Right cardiac atrium (tissue), 5 donors: ENCODE measurements at places on chromosomes 7 and 10. TPM values are rescaled to one million over a fixed set of nuclear protein-coding genes. Genes with fewer than 3 reads are reported as not detected.

DNA sequence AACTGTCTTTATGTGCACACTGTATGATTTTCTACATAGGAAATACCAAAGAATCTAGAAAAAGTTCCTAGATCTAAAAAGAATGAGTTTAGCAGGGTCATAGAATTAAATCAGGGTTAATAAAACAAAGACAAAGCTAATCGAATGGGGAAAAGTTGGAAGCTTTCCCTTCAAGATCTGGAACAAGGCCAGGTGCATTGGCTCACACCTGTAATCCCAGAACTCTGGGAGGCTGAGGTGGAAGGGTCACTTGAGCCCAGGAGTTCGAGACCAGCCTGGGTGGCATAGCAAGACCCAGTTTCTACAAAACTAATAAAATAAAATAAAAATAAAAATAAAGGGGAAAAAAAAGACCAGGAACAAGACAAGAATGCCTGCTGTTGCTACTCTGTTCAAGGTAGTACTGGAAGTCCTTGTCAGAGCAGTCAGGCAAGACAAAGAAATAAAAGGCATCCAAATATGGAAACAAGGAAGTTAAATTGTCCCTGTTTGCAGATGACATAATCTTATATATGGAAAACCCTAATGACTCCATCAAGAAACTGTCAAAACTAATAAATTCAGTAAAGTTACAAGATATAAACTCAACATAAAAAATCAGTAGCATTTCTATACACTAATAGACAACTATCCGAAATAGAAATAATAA lies 76.1 kb upstream of the RHEB start:
- no peak for DNase-seq

GRCh38 chr7:96236198-96237039 lies 85.5 kb downstream of the SLC25A13 start:
- DNase-seq = peak; percentile 61

- no peak for DNase-seq
Observed at GRCh38 chr7:29793507-29793906, 12.8 kb upstream of the WIPF3 start.

DNA sequence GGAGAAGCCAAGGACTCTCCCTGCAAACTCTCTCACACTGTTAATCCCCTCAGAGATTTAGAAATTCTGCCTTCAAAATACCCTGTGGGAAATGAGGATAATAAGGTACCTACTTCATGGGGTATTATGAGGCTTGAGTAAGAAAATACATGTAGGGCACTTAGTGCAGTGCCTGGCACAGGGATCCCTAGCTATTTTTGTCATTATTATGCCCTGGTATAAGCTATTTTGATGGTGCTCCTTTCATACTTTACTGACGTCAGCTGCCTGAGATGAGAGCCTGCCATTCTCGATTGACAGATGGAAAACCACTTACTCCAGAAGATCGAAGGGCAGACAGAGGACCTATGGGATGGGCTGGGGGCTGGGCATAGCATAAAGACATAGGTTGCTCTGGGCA lies 30.1 kb downstream of the MKX start:
- DNase-seq = no peak

The SPDYE16 gene
- 0.09 TPM for polyA plus RNA-seq

The CRYGN gene
- polyA plus RNA-seq = 0.07 TPM

GRCh38 chr10:72593963-72594362 lies 31.9 kb downstream of the MICU1 start:
- DNase-seq = no peak

GRCh38 chr7:127953423-127954356 lies 77.5 kb downstream of the LRRC4 start:
- DNase-seq = no peak

The GIMAP1 gene
- 7.8 TPM for polyA plus RNA-seq

GRCh38 chr7:8022628-8023027 lies 54.0 kb downstream of the GLCCI1 start:
- DNase-seq = no peak

DNA sequence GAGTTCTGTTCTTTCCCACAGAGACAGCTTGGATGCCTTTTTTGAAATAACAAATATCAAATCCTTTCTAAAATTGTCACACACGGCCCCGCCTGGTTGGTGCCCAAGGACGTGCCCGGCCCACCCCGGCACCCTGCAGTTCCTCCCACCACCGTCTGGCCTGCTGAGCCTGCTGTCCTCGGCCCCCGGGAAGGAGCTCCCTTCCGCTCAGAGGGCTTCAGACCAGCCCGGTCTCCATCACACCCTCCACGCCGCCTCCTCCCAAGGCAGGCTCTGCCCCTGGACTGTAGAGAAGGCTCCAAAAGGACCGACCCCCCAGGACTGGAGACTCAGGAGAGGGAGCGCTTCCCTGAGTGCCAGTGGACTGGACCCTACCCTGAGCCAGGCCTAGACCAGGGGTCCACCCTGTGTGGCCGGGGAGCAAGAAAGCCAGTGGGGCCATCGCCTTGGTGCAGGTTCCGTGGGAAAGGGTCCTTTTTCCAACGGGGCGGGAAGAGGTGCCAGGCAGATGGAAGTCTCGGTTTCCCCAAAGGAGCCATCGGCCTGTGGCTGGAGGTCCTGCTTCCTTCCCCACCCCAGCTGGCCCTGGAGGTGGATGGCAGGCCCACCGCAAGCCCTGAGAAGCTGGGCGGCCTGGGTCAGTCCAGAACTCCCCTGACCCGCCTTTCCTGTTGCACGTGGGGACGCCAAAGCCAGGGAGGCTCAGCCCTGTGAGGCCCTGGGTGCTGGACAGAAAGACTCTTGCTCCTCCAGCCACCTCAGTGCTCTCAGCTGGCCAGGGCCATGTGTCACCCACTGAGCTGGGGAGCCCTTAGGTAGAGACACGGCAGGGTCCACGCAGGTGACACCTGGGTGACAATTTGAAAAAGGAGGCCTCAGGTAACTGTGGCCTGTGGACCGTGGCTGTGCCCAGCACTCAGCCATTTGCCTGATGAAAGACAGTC lies 69.8 kb downstream of the PWWP2B start:
- peak; percentile 62 for DNase-seq

DNA sequence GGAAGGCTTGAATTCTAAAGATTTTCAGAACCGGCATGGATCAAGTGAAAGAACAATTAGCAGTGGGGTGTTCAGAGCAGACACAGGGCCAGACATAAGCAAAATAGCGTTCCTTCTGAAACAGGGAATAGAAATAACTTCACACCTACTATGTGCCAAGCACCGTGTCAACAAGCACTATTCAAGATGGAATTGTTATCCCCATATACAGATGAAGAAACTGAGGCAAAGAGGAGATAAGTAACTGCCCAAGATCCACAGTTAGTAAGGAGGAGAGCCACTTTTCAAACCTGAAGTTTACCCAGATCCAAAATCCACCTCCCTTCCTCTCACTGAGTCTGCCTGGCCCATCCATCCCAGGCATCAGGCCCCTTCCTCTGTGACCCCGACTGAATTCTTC lies 73.6 kb upstream of the PIK3CG start:
- no peak for DNase-seq

The ADAM12 gene
- 0.14 TPM for polyA plus RNA-seq

The PNLIP gene
- polyA plus RNA-seq = not detected

DNA sequence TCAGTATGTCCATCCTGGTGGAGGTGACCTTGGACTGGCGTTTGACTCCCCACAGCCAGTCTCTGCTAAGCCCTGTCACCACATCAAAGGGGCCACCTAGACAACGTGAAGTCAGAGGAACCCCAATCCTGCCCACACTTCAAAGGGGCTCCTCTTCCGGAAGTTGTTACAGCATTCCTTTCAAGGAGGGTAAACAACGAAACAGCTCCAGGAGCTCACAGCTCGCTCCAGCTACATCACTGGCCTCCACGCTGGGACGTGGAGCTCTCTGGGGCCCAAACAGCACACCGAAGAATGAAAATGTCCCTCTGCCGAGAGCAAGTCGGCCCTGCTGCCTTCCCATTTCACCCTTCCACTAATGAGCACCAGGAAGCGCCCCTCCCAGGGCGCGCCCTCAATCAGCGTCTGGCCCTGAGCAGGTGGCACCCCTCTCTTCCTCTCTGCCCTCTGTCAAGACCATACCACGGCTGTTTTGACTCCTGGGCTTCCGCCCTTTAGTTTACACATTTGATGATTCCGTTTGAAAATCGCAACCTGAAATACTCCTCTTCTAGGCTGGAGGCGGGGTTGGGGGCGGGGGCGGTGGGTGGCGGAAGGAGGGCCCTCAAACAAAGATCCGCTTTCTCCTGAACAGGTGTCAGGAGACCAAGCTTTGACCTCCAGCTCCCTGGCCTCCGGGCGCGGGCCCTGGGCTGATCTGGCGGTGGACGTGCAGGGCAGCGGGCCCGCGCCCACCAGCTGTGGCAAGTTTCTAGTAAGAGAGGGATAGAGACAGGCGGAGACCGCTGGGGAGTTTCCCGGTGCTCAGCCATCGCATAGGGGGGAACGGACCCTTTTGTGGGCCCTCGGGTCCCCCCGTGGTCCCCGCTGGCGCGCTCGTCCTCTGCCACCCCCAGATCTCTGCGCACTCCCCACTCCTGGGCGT lies 53.1 kb upstream of the KDM7A start:
- no peak for DNase-seq
